IMR-90 (cell line): ENCODE measurements at places on chromosomes 6 and 20.

DNA sequence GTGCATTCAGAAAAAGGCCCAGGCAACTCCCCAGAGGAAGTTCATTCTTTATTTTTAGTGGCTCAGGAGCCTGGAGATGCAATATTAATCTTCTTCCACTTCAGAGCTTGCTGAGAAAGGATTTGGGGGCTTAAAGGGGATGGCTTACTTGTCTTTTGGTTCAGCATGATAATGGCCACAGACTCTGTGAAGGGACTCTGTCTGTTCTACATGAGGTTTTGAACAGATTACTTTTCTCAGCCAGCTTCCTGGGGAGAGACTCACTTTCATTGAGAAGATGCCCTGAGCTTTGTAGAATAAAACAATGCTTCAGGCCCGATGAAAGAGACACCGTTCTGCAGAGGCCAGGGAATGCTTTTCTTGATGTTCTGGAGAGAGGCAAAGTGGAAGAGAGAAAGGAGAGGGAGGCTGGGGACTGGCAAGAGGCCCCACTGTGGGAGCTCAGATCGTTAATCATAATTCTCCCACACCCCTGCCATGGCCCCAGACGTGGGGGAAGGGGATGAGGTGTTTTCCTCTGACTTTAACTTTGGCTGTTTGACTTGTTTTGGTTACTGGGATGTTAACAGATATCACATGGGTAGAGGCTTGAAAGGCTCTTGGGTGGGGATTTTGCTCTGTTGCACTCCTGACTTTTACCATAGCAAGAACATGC, 19.1 kb downstream of the SCP2D1 start:
- no peak for DNase-seq

DNA sequence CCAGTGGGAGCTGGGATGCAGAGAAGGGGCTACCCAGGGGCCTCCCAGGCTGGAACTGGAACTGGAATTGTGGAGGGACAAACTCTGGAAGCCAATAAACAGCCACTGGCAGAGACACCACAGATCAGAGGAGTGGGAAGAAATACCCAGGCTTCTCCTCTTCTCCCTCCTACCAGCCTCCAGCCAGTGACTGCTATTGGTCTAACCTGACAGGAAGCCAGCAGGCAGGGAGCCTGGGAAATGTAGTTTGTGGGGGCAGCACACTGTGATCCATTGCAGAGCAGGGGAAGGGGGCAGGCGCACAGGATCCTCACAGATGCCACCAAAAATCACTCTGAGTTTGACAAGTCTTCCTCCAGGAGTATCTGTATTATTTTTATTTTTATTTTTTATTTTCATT, 12.1 kb upstream of the MLN start:
- DNase-seq: no peak

- no peak for DNase-seq
Measured at GRCh38 chr20:36260316-36260715, 24.0 kb downstream of the AAR2 start.

DNA sequence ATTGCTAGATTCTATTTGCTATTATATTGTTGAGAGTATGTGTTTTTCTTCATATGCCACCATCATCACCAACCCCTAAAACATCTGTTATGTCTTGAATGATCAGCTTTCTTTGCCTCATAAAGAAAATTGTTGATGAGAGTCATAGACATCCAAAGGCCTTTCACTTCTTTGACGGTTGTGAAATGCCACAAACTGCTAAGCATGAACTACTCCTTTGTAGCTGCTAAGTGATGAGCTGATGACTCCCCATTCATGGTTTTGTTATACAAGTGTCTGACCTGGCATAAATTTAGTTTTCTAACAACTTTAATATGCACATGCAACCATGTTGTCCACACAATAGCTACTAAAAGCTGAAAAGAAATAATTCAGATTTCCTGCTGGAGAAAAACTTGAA, 684 bp upstream of the MED23 start:
- no peak for DNase-seq

DNA sequence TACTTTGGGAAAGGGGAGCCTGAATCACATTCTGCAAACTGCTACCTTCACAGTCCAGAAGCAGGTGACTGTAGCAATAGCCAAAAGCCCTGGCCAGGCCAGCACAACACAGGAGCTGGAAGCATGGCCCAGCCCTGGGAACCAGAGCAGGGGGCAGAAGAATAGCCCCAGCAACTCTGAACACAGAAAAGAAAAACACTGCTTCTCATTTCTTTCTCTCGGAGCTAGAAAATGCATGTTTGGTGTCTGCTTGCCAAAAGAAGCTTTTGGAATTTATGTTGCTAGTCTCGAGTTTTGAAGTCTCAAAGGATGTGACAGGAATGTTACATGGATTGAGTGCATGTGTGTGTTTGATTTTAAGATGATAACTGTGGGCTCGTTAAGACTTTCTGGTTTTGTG, 79.8 kb upstream of the SCAF8 start:
- no peak for DNase-seq

DNA sequence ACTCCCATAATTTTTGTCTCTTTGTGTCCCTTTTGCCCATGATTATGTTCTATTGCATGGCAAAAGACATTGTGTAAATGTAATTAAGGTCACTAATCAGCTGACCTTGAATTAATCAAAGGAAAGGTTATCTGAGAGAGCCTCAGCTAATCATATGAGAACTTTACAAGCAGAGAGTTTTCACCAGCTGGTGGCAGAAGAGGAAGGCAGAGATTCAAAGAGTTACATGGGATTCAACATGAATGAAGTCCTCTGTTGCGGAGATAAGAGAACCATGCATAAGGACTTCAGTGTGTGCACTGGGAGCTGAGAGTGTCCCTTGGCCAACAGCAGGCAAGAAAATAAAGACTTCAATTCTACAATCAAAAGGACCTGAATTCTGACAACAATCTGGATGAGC, 494.1 kb upstream of the ARID1B start:
- DNase-seq: no peak

GRCh38 chr20:5080384-5080877, 39.3 kb downstream of the PCNA start:
- DNase-seq: peak; percentile 54

DNA sequence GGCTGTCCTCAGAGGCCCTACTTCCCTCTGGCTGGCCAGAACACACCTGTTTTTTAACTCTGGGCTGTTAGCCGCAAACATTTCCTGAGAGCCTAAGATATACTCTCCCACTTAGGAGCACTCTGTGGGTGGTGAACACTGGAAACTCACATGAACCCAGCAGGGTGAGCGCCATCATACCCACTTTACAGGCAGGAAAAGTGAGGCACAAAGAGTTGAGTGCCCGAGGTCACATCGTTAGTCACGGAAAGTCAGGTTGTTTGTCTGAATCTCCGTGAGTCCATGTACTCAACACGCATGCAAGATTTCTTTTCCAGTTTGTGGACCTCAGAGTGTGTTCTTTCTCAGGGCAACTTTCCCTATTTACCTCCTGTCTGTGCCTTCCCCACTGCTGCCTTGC, 1.9 kb downstream of the BAK1 start:
- no peak for DNase-seq

- DNase-seq: no peak
Measured at GRCh38 chr6:68559716-68560115, 75.4 kb upstream of the ADGRB3 start.

- DNase-seq: no peak
Measured at GRCh38 chr6:39654121-39654520, 71.1 kb downstream of the KIF6 start.

DNA sequence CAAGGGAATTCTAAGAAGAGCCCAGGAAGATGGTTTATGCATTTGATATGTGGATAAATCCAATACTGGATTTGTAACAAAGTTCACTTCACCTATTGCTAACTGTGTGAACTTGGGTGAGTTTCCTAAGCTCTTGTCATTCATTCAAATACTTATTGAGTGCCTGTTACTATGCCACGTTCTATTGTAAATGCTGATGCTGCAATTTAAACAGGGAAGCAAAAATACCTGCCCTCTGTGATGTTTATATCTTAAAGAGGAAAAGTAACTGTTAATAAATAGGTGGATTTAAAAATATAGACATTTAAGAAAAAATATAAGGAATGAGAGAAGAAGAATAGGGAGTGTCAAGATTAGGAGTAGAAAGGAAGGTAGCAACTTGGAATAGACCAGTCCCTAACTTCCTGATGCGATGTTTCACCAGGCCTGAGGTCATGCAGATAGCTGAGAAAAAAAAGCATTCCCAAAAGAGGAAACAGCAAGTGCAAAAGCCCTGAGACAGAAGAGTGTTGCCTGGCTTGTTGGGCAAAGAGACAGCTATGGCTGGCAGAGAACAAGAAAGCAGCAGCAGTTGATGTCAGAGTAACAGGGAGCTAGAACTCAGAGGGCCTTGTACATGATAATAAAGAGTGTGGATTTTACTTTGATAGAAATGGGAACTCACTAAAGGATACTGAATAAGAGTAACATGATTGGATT, 54.3 kb upstream of the TCF21 start:
- DNase-seq: no peak

GRCh38 chr20:54004445-54004844, 65.9 kb downstream of the BCAS1 start:
- no peak for DNase-seq

DNA sequence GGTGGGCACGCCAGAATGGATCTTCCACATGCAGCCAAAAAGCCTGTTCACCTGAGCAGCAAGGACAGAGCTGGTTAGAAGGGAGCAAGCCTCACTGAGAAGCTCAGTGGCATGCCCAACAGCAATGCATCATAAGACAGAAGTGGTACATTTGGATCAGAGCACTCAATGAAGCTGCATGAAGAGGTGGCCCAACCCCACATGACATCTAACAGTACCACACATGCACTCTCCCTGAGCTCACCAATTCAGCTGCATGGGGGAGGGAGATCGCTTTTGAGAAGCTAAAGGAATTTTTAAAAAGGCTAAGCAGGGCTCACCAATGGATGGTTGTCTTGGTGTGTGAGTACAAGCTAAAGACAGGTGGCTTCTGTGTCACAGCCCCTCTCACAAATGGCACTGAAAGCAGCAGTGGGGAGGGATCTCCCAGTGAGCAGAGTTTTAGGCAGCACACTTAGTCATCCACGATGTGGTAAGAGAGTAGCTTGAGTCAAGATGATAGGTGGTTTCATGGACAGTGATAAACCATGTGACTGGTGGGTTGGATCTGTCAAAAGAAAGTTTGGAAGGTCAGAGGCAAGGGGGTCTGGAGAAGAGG, 166.6 kb upstream of the TAB2 start:
- no peak for DNase-seq

DNA sequence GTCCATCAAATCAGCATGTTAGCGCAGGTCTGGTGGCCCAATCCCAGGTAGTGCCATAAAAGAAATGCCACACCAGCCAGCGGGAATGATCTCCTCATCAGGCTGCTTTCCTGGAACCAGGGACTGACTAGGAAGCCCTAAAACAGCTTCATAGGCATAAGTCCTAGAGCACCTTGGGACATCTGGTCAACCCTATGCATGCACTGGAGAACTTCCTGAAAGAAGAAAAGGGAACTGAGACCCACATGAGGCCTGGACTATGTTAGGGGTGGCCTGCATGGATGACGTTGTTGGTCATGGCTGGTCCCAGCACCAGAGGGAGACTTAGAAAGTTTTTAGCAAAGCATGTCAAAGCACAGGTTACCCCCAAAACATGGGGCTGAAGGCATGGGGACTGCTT, 7.6 kb upstream of the KCNK16 start:
- no peak for DNase-seq

DNA sequence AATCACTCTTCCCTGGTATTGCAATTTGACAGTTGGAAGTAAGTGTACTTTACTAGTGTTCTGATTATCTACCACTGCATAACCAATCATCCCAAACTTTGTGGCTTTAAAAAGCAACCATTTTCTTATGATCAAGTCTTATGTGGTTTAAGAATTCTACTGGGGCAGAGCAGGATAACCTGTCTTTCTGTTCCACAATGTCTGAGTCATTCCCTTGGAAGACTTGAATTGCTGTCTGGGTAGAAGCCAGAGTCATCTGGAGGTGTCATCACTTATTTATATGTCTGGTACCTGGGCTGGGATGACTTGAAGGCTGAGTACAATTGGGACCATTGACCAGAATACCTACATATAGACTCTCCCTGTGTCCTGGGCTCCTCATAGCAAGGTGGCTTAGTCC, 644.3 kb downstream of the HDGFL1 start:
- DNase-seq: peak; percentile 54

- DNase-seq: peak; percentile 64
Measured at GRCh38 chr6:131116755-131117360, 18.4 kb upstream of the AKAP7 start.

DNA sequence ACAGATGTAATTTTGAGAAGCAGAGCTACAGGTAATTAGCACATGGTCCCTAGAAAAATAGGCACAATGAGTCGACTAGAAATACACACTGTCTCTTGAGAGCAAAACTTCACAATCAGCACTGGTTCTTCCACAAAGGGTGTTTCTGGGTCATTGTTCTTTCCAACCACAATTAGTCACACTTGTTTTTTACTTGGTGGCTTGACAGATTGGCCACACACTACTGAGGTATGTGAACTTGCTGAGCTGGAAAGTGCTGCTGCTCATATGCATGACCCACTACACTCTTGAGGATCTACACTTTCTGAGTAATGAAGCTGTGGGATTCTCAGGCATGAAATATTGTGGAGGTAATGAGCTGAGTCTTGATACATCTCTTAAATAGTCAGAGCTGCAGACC, 347.7 kb downstream of the BCKDHB start:
- DNase-seq: peak; percentile 92

- no peak for DNase-seq
Measured at GRCh38 chr20:62457831-62458230, 18.0 kb downstream of the GATA5 start.

DNA sequence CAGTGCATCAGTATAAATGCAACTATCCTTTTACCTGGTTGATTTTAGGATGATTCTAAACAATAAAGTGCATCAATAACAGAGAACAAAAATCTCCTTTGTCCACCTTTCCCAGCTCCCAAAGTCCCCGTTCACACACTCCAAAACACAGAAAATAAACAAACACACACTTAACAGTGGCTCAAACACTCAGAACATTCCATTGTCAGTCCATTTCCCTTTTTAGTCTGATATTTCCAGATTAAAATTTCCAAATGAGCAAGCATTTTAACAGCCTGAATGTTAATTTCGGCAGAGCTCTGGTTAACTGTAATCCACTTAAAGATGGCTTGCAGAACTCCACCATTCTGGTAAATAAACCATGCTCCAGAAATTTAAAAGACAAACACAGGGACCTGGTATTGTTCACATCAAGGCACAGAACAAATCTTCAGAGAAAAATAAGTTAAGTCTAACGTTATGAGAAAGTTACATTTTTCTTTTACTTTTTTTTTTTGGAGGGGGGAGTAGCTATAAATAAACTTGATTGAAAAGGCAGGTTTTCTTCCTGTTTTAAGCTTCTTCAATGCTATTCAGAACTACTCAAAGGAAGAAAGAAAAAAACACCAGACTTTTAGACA, 100.8 kb downstream of the DST start:
- no peak for DNase-seq

DNA sequence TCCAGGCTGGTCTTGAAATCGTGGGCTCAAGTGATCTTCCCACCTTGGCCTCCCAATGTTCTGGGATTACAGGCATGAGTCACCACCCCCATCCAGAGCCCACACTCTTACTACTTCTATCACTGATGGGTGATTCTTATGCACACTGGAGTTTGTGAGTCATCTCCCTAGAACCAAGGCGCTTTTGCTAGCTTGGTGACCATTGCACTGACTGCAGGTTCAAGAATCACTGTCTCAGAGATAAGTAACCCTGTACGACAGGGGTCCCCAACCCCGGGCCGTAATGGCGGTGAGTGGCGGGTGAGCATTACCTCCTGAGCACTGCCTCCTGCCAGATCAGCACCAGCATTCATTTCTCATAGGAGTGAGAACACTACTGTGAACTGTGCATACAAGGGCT, 118.8 kb downstream of the MAP3K7 start:
- peak; percentile 60 for DNase-seq
